Fibroblast of skin of left biceps (primary cell): ENCODE measurements at places on chromosomes 6 and 20.
A peak's percentile ranks its signal among the peaks of the same experiment; 100 is the strongest.

GRCh38 chr20:37523911-37524700 lies 3.1 kb downstream of the NNAT start:
- DNase-seq = no peak

- DNase-seq = no peak
These were observed 68.8 kb downstream of the PYGB start for GRCh38 chr20:25316506-25317190.

- DNase-seq = no peak
These were observed 156.2 kb downstream of the KIF16B start for GRCh38 chr20:16417001-16417400.

- DNase-seq = no peak
These were observed 223.1 kb downstream of the BCAS1 start for GRCh38 chr20:53847139-53847836.

GRCh38 chr6:147366290-147366689 lies 142.2 kb upstream of the SAMD5 start:
- no peak for DNase-seq

GRCh38 chr20:21571841-21572690 lies 58.2 kb upstream of the NKX2-2 start:
- no peak for DNase-seq

DNA sequence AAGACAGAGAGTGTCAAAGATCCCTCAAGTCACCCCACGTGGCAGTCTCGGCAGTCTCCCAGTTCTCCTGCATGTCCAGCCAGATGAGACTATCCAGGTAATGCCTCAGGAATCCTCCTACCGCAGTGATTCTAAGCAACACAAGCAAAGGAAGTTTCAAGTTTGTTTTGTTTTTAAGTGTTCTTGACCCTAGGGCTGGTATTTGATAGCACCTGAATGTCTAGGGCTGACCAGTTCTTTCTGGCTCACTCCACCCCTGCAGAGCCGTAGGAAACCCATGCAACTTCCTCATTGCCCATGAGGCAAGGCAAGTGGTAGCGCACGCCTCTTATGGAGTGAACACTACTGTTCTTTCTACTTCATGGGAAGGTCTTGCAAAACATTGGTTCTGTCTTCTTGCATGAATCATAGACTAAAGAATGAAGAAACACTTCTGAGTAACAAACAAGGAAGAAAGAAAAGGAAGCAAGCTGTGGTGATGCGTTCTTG lies 24.8 kb upstream of the FOXQ1 start:
- peak; percentile 70 for DNase-seq

DNA sequence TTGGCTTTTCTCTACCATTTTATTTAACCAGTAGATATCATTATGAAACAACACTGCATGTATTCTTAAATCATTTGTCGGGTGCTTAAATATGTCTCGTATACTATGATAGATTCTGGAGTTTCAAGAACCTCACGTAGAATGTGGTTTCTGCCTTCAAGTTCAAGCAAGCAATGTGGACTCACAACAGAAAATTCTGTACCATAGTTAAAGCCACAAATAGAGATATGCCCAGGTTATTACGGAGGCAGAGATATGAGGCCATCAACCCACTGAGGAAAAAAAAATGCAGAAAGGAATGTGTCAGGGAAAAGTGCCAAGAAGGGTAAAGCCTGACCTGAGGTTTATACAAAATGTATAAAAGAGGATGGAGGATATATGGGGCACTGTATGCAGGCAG lies 109.9 kb downstream of the GFRAL start:
- DNase-seq = no peak

- DNase-seq = no peak
These were observed 698 bp upstream of the SH3BGRL2 start for GRCh38 chr6:79630380-79630882.

DNA sequence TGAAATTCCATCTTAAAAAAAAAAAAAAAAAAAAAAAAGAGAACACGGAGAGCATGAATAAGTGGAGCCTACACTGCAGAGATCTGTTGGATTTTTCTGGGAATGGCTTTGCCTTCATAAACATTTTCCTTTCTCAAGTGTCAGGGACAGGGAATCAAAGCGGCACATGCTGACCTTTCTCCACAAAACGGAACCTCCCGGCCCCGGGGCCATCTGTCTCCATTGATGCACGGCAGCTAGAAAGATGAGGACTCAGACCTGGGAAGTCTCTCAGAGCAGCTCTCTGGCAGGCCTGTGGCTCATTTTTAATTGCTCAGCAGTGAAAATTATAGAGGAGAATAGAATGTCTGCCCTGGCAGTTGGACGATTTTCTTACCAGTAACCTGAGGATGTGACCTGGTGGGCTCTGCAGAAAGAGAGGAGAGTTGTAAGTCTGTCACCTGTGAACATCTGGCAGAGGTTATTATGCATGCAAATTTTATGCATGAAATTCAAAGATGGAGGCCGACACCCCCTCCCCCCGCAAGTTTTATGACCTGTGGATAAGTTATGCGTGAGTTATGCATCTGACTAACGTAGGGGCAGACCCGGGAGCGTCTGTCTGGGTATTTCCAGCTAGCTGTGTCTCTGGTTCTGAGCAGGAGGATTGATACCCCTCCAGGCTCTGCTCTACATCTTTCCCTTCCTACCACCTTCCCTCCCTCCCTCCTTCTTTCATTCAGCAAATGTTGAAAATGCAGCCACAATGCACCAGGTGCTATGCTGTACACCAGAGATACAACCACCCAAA lies 352.5 kb downstream of the CDH26 start:
- DNase-seq = no peak

DNA sequence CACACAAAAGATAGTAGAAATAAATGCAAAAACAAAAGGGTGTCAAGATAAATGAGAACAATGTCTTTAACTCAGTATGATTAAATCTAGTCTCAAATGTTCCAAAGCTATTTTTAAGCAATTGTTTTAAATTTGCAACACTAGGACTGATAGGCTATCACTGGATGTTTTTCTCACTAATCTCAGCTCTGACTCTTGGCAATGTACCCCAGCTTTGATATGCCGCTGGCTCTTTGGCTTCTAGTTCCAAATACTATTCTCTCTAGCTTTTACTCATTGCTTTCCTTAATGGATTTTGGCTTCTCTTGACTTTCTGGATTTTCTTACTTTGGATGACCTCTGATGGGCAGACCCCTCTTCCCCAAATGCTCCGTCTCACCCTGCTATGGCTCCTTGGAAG lies 116.0 kb upstream of the SLC35B3 start:
- DNase-seq = no peak
